Mesenchymal stem cell (in vitro differentiated cells and primary cell): ENCODE measurements at places on chromosomes 16 and 17.

- DNase-seq: no peak
Measured at GRCh38 chr17:67636834-67637520, 80.8 kb upstream of the NOL11 start.

DNA sequence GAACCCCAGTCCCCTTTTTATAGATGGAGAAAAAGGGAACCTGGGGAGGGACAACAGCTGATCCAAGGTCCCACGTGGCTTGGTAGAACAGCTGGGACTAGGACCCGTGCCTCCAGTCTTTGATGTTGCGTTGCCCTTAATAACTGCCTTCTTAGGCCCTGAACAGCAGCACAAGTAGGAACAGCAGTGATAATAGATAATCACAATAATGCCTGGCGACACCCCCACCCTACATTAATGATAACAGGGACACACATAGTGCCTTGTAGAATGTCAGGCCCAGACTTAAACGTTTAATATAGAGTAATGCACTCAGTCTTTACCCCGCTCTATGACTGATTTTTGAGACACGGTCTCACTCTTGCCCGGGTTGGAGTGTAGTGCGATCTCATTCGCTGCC is 96.4 kb downstream of the ABCC6 start:
- no peak for DNase-seq

DNA sequence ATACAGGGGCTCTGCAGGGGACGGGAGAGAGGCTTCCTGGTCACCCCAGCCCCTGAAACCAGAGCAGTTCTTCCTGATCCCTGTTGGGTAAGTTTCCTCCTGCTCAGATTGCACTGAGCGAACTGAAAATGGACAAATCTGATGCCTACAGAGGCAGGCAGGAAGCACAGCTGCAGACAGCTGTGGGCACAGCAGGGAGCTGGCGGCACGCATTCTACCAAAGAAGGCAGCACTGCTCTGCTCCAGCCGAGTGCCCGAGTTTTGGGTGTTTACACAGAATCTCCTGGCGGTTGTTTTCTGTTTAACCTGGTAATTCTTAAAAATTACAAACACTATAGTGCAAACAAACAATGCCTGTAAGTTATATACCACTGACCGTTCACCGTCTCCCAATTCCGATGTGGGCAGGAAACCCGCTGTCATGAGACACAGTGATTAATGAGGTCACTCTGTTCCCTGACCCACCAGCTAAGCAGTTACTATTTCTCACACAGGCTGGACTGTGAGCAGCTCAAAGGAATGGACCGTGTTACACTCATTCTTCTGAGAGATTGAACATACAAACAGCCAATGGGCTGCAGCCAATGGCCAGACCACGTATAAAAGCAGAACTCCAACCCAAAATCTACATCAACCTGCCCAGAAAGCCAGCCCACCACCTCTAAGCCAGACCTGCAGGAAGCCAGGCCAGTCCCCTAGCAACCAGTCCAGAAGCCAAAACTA is 25.5 kb downstream of the NSMCE1 start:
- DNase-seq: peak; percentile 98

DNA sequence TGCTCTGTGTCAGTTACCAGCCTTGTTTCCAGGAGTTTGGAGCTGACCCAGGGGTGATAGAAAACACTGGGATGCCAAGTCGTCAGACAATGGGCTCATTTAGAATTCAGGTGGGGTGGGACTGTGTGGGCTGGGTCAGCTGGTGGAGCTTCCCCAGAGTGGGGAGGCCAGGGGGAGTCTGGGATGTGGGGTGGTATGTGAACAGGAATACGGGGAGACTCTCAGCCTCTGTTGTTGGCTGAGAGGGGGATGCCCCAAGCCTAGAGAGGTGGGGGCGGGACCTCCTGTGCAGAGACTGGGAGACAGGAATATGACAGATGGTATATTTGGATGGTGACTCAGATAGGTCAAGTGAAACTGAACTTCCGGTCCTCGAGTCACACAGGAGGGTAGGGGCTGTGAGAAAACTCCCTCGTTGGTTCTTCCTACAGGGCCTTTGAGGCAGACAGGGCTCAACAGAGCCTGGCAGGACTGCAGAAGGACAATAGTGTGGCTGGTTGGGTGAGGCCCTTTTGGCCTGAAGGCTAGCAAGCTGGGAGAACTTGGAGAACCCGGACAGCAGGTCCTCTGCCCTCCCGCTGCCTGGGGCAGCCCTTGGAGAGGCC is 23.7 kb downstream of the CDH1 start:
- DNase-seq: peak; percentile 66

- peak; percentile 47 for DNase-seq
Measured at GRCh38 chr16:86158688-86159360, 259.9 kb downstream of the IRF8 start.

- DNase-seq: peak; percentile 3
Measured at GRCh38 chr16:8678068-8678927, 3.9 kb downstream of the ABAT start.

- peak; percentile 74 for DNase-seq
Measured at GRCh38 chr16:61792194-61792909, 243.9 kb downstream of the CDH8 start.

- DNase-seq: no peak
Measured at GRCh38 chr16:85089525-85089924, 22.7 kb downstream of the CIBAR2 start.

- DNase-seq: no peak
Measured at GRCh38 chr17:70313086-70313852, 143.9 kb downstream of the KCNJ2 start.

DNA sequence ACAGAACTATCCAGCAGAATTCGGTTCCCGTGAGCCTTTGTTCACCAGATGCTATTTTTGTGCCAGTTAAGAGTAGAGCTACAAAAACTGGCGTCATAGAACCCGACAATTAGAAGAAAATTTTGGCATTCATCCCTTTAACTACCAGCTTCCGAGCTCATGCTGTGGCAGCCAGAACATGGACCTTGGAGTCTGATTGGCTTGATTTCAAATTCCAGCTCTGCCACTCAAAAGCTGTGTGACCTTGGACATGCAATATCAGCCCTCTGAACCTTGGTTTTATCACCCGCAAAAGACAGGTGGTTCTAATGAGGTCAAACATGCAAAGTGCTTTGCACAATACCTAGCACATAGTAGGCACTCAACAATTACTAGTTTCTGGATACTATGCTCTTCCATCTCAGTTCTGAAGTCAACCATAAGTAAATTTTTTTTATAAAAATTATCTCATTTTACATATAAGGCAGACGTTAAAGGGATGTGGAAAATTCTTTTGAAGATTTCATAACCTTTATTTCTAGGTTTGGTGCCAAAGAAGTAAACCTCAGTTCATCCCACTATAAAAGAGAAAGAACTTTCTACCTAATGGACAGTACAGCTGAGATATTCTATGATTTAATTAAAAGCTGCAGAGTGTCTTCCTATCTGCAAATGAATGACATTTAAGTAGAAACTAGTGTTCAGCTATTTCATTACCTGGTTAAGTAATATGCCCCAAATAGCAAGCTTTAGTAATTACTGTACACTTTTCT is 331.5 kb downstream of the HAPSTR1 start:
- no peak for DNase-seq

- no peak for DNase-seq
Measured at GRCh38 chr17:58822148-58823050, 66.7 kb downstream of the PPM1E start.

GRCh38 chr16:35447010-35447558 is 1987.7 kb downstream of the TP53TG3F start:
- DNase-seq: no peak

DNA sequence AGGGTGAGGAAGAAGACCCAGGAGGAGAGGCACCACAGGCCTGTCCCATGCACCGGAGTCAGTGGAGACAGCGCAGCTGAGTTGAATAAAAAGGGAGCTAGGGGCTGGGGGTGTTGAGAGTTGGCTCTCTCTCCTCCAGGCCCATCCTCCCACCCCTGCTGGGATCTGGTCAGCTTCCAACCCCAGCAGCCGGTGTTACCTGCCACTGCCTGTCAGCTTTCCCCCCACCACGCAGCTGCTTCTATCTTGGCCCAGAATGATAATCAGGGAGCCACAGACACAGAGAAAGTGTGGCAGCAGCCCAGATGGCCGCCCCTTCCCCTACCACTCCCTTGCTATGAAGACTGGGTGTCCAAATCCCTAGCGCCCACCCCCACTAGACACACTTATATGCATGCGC is 120.6 kb upstream of the RPL38 start:
- DNase-seq: no peak

DNA sequence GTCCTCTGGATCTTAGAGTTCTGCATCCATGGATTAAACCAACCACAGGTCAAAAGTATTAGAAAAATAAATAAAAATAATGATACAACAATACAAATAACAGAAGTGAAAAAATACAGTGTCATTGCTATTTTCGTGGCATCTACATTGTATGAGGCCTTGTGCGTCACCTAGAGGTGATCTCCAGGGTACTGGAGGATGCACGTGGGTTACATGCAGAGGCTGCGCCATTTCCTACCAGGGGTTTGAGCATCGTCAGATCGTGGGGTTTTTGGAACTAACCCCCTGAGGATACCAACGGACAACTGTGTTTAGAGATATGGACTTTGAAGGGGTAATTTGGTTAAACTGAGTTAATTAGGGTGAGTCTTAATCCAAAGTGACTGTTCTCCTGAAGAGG is 224.7 kb downstream of the ENGASE start:
- no peak for DNase-seq

DNA sequence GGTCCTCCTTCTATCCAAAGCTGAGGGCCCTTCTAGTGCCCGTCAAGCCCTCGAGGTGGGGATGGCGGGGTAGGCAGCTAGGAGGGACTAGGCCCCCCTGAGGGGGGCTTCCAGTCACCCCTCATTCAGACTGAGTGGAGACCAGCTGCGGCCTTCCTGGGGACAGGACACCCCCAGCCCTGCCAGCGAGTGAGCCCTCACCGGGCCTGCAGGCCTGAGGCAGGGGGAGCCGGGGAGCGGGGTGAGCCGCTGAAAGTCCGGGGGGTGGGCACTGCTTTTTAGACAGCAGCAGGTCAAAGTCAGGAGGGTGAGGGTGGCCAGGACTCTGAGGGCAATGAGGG is 8.7 kb upstream of the KREMEN2 start:
- DNase-seq: no peak

GRCh38 chr16:70416748-70417616 is 21.9 kb downstream of the ST3GAL2 start:
- DNase-seq: no peak

DNA sequence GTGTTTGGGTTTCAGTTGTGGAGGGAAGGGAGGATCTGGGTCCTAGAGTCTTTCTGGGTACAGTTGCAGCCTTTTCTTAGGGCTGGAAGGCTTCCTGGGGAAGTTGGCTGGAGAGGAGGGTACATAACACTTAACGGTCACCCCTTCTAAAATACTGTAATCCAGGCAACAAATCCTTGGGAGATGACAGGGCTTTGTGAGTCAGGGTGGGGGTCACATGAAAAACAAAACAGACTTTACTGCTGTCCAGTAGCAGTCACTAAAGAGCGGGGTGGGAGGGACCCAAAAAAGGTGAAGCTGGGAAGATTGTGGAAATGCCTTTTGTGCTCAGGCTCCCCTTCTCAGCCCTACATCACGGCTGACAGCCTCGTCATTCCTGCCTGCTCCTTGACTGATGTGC is 6.3 kb downstream of the SAP30BP start:
- no peak for DNase-seq

DNA sequence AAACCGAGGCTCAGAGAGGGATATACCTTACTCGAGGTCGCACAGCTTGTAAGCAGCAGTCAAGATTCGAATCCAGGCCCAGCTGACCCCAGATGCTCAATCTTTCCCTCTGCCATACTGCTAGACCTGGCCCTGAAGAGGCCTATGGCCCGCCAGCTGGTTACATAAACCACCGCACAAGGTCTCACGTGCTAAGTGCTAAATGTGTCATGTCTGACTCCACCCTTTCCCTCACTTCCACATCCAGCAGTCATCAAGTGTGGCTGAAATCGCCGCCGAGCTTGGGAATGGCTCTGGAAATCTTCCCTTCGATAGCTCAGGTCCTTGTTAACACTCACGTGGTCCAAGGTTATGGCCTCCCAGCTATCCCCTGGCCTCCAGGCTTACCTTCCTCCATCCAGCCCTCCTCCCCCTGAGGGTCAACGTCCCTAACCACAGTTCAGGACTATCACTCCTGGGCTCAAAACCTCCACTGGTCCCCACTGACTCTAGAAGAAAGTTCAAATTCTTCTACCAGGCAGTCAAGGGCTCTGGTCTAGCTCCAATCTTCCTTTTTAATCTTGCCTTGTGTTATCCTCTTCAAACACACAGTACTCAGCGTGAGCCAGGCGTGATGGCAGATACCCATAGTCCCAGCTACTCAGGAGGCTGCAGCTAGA is 3.5 kb downstream of the ZBTB4 start:
- peak; percentile 54 for DNase-seq
